ENCODE measurements at places on chromosomes 3 and 15. TPM values are rescaled to one million over a fixed set of nuclear protein-coding genes. Genes with fewer than 3 reads are reported as not detected.

- peak; percentile 74 for DNase-seq
Observed at GRCh38 chr3:9147215-9147895, 102.1 kb downstream of the SRGAP3 start.

- no peak for DNase-seq
Observed at GRCh38 chr15:78618064-78618463, 2.7 kb downstream of the CHRNA3 start.

- DNase-seq: no peak
Observed at GRCh38 chr3:30475038-30475808, 131.2 kb upstream of the TGFBR2 start.

Gene PRRT3
- 0.51 TPM for total RNA-seq

- no peak for DNase-seq
Observed at GRCh38 chr15:55649058-55649423, 60.9 kb upstream of the PYGO1 start.

DNA sequence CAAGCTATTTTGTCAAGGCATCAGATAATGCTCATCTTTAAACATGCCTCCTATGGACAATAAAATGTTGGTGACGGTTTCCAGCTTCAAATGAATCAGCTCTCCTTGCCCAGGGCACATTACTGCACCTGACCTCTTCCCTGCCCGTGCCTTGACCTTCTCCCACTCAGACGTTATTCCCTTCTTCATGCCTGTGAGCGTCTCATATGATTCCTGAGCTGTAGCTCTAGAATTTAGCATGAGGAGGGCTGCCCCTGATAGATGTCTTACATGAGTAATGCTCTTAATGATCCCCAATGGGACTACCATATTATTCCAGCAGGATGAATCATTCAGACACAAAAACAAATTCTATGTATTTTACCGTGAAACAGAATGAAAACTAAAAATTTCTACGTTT lies 762.7 kb downstream of the ROBO1 start:
- DNase-seq: no peak

- DNase-seq: no peak
Observed at GRCh38 chr3:20075197-20075596, 35.0 kb downstream of the KAT2B start.

Gene SERINC4
- not detected for total RNA-seq

GRCh38 chr3:56720849-56721248 lies 37.8 kb upstream of the TASOR start:
- DNase-seq: no peak

GRCh38 chr3:129688271-129688895 lies 81.9 kb upstream of the PLXND1 start:
- DNase-seq: peak; percentile 66

Gene BDH1
- total RNA-seq: 4.4 TPM

Gene MST1R
- total RNA-seq: under 0.01 TPM

DNA sequence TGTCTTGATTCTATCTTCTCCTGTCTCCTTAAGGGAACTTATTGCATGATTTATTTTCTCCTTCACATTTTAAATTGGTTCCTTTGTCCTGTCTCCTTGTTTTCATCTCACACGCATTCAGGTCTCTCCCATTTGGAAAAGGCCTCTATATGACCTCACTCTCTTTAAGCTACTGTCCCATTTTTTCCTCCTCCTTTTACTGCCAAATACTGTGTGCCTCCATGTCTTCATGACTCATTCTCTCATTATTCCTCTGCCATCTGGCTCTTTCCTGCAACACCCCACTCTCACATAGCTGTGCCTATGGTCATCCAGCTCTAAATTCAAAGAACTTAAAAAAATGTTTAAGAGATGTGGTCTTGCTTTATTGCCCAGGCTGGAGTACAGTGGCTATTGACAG lies 48.0 kb downstream of the TYRO3 start:
- DNase-seq: no peak

DNA sequence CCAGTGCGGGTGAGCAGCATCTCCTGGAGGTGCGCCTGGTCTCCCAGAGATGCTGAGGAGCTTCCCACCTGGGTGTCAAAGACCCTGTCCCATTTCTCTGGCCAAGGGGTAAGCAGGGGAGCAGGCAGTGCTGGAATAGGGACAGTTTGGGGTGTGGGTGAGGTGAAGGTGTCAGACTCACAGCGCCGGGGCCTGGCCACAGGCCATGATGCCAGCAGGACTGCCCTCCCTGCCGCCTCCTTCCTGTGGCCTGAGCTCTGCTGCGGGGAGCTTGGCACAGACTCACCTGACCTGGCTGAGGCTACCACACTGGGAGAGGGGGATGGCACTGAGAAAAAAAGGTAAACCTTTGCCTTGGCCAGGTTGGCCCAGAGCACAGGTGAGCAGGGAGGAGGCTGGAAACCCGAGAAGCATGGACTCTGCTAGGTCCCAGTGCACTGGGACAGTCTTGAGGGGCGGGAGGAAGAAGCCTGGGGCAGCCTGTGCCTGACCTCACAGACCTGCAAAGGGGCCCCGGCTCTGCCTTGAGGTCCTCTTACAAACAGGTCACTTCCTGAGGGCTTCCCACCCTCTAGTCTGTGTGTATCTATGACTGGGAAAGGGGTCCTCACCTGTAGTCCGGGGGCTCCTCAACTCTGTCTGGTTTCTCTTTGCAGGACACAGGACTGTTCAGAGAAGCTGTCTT lies 28.2 kb downstream of the GRAMD2A start:
- no peak for DNase-seq

DNA sequence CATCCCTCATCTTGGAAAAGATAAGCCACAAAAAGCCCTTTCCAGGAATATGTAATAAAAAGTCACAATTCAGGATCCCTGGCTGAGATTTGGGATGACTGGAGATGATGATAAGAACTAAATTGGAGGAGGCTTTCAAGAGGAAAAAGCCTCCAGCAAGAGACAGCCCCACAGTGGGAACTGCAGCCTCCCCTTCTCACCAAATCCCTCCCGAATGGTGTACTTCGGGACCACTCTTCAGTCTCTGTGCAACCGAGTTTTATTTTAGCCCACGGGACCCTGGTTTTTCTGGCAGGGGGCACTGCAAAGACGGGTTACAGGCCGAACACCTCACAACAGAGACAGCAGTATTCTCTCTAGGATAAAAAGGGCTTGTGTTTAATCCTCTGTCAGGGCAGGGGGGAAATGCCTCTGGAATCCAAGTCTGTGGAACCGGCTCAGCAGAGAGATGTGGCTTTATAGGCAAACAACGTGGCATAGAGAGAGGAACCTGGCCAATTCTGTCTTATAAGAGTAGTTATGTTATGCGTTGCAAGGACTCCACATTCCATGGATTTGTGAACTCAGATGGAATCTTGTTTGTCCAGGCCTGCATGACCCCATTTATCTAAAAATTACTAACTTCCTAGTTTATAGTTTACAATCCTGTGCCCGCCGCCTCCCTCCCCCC lies 1.2 kb upstream of the LMCD1 start:
- no peak for DNase-seq

Gene SERPINI2
- total RNA-seq: 1.4 TPM

DNA sequence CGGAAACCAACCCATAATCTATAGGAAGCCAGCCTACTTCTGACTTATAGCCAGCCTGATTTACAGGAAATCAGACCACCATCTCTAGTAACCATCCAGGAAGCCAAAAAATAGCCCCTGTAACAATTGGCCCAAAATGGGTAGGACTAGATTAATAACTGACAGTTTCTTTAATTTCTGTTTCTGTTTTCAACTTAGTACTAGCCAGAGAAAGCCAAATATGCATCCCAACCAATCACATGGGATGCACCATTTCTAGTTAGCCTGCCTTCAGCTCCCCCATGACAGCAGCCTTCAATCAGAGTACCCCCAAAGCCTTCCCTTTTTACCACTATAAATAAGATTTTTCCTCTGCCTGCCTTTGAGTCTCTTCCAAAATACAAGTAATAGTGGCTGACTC lies 239.1 kb upstream of the GADL1 start:
- DNase-seq: no peak

- DNase-seq: no peak
Observed at GRCh38 chr15:100276506-100276905, 65.3 kb downstream of the ADAMTS17 start.

DNA sequence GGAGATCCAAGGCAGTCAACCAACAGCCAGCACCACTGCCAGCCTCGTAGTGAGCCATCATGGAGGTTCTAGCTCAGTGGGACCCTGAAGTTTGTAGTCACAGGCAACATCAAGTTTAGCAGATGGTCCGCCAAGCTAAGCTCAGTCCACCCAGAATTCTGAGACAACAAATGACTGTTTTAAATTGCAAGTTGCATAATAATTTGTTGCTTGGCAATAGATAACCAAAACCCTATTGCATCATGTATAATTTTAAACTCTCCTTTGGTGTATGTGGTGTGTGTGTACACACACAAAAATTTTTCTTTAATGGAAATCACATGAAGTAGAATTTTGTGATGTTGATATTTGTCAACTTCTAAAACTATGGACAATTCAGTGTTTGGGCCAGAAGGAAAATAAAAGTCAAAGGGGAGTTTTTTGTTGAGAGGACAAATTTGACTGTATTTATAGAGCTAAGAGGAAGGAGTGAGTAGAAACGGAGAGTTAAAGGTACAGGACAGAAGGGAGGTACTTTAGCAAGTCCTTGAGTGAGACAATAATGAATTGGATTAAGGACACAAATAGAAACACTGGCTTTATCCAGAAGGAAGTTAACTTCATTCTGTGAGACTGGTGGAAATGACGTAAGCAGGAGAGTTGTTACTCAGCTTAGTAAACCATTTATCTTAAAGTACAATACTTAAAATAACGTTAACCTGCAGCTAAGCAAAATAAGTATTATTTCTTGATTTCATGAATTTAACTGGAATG lies 83.6 kb downstream of the NCEH1 start:
- no peak for DNase-seq

Gene DPPA2
- total RNA-seq: not detected

DNA sequence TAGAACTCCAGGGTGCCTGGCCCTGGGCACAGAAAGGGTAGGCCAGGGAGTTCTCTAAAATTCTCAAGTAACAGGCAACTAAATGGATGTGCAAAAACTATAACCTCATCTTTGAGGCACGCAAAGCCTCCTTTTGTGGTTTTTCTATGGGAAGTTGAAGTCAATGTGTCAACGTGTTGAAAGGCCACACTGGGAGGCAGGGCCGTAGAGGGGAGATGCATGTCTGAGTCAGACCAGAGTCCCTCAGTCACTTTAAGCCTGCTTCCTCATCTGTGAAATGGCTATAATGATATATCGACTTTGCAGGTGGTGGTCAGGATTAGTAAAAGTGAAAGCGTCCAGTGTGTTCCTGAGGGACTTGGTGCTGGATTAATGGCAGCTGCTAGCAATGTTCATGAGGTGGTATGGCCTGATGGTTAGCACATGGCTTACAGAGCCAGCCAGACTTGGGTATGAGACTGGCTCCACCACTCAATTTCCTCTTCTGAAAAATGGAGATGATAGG lies 17.0 kb downstream of the TGM5 start:
- no peak for DNase-seq

Gene CHL1
- total RNA-seq: 2.6 TPM

- DNase-seq: no peak
Observed at GRCh38 chr3:171443211-171443957, 16.8 kb downstream of the TNIK start.

DNA sequence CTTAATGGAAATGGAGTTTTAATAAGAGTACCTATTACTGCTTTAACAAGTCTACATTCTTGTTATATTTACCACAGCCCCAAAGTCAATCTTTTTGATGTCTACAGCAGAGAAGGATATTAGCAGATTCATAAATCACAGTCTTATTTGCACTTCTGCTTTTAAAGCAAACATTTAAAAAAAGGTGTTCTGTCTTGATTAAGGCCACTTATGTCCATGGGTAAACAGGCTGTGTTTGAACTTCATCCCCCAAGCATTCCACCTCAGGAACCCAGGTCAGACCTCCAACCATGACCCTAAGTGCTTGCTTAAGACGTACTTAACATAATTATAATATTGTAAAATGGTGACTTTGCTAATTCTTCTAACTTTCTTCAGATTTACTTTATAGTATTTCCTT lies 113.4 kb downstream of the CMSS1 start:
- DNase-seq: no peak

GRCh38 chr3:149959443-149959842 lies 11.3 kb downstream of the PFN2 start:
- DNase-seq: no peak

Gene COL6A5
- not detected for total RNA-seq

DNA sequence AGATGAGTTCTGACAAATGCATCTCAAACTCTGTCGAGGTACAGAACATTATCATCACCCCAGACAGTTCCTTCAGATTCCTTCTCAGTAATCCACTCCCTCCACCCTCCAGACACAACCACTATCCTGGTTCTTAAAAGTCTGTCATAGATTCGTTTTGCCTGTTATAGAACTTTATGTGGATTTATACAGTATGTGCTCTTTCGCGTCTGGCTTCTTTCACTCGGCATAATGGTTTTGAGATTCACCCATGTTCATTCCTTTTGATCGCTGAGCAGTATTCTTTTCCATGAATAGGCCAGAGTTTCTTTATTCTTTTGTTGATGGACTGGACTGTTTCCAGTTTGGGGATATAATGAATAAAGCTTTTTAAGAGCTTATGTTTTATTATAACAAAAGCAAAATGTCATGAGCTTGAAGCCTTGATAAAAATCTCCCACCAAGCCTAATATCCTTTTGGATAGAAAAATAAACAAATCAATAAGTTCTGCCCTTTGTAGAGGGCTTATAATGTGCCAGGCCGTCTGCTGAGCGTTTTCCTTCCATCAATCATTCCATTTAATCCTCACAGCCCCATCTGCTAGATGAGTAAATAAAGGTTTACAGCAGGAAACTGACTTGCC lies 21.3 kb upstream of the RFTN1 start:
- no peak for DNase-seq

DNA sequence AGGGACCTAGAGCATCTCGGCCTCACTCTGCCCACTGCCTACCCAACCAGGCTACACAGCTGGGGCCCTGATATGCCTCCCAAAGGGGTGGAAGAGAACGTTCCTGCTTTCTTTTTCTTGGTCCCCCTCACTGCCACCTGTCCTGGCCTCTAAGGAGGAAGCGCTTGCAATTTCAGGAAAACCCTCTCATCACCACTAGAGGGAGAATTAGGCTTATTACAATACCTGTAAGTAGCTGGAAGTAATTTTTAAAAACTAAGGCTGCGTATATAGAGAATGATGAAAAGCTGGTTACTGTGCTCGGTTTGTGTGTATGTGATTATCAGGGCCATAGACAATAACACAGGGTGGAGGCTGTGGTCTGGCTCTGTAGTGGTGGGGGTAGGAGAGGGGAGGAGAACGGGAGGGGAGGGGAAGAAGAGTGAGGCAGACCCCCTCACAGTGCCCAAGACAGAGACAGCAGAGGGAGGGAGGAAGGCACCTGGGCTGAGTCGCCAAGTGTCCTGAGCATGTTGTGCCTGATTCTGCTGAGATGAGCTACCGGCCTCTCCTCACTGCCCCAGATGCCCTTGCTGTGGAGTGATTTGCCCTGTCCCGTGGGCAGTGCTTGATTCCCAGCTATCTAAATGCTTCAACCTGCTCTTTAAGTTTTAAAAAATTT lies 3.3 kb downstream of the GABRG3 start:
- no peak for DNase-seq

GRCh38 chr3:43389388-43390254 lies 103.3 kb downstream of the SNRK start:
- no peak for DNase-seq

Gene GPR15
- not detected for total RNA-seq

GRCh38 chr15:76274821-76275220 lies 36.4 kb downstream of the ETFA start:
- no peak for DNase-seq

GRCh38 chr3:126691765-126692164 lies 12.3 kb upstream of the CHCHD6 start:
- DNase-seq: no peak

Gene SLC51B
- not detected for total RNA-seq

GRCh38 chr3:188749010-188749617 lies 422.7 kb upstream of the TPRG1 start:
- no peak for DNase-seq
